ENCODE measurements at places on chromosomes 3 and 15. TPM values are rescaled to one million over a fixed set of nuclear protein-coding genes. Genes with fewer than 3 reads are reported as not detected.

DNA sequence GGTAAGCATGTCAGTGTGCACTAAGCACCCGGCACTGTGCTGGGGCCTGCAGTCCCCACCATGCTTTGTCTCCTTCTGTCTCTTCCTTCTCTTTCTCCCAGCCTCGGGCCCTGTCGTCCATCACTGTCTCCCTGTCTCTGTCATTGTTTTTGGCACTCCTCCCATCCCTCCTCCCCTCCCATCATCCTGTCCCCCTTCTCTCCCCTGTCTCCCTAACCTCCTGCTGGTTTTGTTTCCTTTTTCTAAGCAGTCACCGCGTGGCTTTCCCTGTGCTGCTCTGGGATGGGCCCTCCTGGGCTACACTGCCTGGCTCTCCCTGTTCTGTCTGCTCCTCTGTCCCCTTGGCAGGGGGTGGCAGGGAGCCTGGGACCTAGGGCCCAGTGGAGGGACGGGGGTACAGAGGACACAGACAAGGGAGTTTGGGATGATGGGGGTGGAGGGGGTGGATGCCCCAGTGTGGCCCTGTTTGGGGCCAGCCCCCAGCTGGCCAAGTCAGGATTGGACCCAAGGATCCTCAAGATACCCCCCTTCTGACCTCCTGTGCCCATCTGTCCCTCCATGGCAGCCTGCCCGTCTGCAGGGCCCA, 5.7 kb downstream of the CHST13 start:
- no peak for DNase-seq

- DNase-seq: no peak
Measured at GRCh38 chr3:20125897-20126296, 60.1 kb downstream of the SGO1 start.

GRCh38 chr3:8095724-8096123, 405.9 kb upstream of the LMCD1 start:
- DNase-seq: no peak

GRCh38 chr15:60907233-60907947, 321.7 kb downstream of the RORA start:
- DNase-seq: no peak

The RTP3 gene
- total RNA-seq: not detected

The HDC gene
- total RNA-seq: 2.6 TPM

The MAP3K13 gene
- total RNA-seq: 51.0 TPM

Measured in left colon (tissue), 2 donors.